NCI-H2029 (cell line): ENCODE measurements at places on chromosomes 1 and 21.

GRCh38 chr1:231869364-231869763, 242.8 kb downstream of the DISC1 start:
- no peak for DNase-seq

- no peak for DNase-seq
Measured at GRCh38 chr1:202597090-202597761, 113.0 kb downstream of the SYT2 start.

DNA sequence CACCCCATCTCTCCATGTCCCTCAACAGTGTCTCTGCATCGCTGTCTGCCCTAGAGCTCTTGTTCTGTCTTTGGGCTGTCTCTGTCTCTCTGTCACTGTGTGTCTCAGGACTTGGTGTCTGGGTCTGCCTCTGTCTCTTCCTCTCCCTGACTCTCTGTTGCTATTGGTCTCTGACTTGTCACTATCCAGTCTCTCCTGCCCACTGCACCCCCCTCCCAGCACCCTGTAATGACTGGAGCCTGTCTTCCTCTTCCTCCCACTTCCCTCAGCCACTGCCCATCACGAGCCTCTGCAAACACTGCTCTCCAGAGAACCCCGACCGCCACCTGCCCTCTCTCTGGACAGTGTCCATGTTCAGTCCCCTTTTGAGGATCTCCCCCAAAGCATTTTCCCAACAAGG, 12.1 kb downstream of the PEAR1 start:
- no peak for DNase-seq

DNA sequence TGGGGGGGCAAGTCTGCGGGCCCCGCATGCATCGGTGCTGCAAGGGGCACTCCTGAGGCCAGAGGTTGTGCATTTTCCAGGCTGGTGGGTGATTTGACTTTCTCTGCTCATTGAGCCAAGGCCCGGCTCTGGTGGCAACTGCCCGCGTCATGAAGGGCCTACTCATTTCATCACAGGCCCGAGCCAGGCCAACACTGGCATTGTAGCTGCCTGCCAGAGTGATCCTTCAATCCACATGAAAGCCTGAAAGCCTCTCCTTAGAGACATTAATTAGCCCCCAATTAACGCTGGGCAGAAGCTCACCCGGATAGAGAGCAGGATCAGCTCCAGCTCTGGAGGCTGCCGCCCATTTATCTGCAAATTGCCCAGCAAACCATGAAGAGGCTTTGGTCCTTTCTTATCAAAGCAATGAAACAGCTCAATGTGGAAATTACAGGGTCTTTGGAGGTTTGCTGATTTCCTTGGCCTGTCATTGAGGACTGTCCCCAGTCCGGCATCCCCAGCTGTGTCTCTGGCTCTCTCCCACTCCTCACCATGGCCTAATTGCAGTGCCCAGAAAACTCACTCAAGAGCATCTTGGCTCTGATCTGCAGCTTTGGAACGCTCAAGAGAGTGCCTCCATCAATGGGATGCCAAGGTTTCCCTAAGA, 50.4 kb upstream of the STUM start:
- DNase-seq, result no peak
